ENCODE measurements at places on chromosomes 3 and 15.
A peak's percentile ranks its signal among the peaks of the same experiment; 100 is the strongest.

DNA sequence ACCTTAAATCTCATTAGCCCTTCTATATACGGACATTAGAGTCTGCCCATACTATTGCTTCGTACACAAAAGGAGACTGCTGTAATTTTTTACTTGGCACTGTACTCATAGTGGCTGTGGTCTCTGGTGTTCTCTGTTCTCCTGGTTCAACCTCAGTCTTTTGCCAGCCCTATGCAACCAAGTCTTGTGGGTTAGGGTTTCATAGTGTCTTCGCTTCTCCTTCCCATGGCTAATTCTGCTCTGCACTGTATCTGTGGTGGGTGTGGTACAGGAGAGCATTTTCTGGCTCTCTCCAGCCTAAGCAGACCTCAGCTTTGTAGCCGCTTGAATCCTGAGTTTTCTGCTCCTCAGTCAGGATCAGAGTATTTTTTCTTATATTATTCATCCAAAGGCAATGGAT is 981.2 kb downstream of the SQOR start:
- DNase-seq = no peak

DNA sequence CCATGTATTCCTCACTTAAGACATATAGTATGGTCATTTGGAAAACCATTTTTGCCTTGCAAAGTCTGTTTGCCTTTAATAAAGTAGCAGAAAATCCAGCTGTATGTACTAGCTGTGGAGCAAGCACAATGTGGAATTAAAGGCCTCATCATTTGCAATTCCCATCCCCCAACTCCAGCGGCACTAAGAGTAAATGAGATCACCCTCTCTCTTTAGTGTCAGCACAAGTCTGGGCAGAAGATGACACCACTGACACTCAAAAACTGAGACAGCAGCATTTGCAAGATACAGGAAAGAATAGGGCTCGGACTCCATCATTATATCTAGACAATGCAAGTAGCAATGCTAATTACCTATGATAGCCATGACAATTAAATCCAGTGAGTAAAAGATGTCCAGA is 24.7 kb upstream of the DYNC1LI1 start:
- no peak for DNase-seq

DNA sequence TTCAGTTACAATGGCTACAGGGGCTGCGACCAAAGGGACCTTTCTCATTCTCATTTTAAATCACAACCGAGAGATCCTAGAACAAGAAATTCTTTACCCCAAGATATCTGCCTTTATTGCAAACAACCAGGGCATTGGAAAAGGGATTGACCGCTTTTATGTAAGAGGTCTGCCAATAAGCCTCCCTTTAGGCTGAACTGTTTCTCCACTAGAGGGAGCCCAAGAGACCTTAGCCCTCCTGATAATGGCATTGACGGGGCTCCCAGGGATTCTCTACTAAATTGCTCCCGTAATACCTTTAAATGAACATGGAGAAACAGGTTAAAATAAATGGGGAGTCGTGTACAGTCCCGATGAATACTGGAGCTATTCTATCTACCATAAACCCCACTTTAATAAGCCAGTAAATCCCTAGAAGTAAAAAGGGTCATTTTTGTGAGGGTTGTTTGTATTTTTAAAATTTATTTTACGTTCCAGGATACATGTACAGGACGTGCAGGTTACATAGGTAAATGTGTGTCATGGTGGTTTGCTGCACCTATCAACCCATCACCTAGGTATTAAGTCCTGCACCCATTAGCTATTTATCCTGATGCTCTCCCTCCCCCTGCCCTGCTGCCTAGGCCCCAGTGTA is 7.5 kb upstream of the IGSF10 start:
- DNase-seq = peak; percentile 75

DNA sequence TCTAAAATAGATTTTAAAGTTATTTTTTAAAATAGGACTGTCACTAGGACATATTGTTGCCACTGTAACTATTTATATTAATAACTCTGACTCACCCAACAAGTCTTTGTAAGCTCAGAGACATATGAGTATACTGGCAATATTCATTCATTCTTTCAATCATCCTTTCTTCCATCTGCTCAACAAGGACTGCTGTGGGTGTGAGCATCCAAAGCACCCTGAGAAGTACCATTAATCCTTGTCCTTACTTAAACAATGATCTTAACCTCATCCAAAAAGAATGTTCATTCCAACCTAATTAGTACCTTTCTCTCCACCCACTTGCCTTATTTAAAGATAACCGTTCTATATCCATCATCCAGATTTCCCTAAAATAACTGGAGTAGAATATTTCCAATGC is 94.2 kb upstream of the PPP2R3A start:
- no peak for DNase-seq

GRCh38 chr15:92361321-92362000 is 32.2 kb upstream of the ST8SIA2 start:
- DNase-seq = no peak

- peak; percentile 62 for DNase-seq
These were observed 329.8 kb upstream of the RASGRP1 start for GRCh38 chr15:38894243-38894948.

Measured in GM03348 (cell line).